H1 (cell line): ENCODE measurements at places on chromosomes 13 and 19. TPM values are rescaled to one million over a fixed set of nuclear protein-coding genes. Genes with fewer than 3 reads are reported as not detected.

- DNase-seq = no peak
Measured at GRCh38 chr13:50123515-50123861, 108.2 kb downstream of the KCNRG start.

- DNase-seq = no peak
Measured at GRCh38 chr19:1924320-1924961, 16.5 kb upstream of the CSNK1G2 start.

DNA sequence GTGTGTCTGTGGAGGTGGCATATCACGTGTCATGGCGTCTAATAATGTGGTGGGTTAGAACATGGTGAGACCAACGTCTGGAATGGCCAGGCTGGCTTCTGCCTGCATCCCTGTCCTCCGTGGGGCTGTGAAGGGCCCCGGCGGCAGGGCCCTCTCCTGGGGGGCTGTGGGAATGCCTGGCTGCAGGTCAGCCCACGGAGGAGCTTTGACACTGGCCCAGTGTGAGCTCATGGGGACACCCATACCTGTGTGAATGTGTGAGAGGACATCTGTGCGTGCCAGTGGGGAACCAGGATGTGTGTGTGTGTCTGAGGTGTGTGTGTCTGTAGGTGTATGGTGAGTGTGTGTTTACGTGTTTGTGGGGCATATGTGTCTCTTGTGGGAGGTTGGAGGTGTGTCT is 300.1 kb downstream of the TEX29 start:
- no peak for DNase-seq

- no peak for DNase-seq
Measured at GRCh38 chr13:108270442-108270841, 924 bp downstream of the TNFSF13B start.

DNA sequence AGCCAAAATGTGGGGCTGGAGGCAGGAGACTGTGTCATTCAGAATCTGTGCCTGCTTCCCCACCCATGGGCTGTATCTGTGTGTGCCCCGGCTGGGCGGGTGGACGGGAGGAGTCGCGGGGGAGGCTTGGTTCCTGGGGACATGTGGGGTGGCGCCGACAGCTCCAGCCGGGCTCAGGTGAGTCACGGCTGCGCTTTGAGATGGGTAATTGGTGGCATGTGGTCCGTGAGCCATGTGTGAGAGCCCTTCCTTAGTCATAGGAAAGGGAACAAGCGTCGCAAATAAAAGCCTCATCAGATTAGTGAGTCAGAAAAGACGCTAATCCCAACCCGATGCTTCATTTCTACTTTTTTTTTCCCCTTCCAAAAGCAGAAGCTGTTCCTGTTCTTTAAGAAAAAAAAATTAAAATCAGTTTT is 118.6 kb upstream of the ZNF536 start:
- DNase-seq = no peak

- no peak for DNase-seq
Measured at GRCh38 chr13:31009166-31009565, 76.7 kb downstream of the TEX26 start.

DNA sequence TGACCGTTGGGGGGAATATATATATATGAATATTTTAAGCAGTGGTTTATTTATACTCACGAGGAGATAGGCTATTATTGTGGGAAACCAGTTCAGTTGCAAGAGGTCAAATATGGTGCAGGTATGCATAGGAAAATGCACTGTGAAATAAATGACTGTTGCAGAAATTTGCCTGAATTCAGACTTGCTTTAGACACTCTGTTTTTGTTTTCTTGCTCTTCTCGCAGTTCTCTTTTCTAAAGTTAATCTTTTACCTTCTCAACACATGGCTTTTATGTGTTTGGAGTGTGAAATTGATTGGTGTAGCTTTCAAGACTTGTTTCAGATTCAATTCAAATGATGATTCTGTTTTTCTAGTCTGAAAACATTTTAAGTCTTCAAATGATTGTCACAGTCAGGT is 109.7 kb downstream of the LRCH1 start:
- no peak for DNase-seq

GRCh38 chr13:36706755-36707154 is 32.9 kb downstream of the SERTM1 start:
- DNase-seq = no peak

GRCh38 chr13:31328549-31329235 is 128.9 kb downstream of the B3GLCT start:
- DNase-seq = no peak

- DNase-seq = no peak
Measured at GRCh38 chr19:16338470-16339360, 14.1 kb downstream of the KLF2 start.

GRCh38 chr13:112892426-112893206 is 76.4 kb upstream of the MCF2L start:
- peak; percentile 73 for DNase-seq

Gene ZNF563
- total RNA-seq = 2.3 and 3.0 TPM in 2 replicates

Gene ZNF20
- 7.4 and 9.0 TPM in 2 replicates for total RNA-seq

Gene FAM124A
- total RNA-seq = 47.1 and 49.9 TPM in 2 replicates

Gene SELENOV
- total RNA-seq = 8.4 and 11.0 TPM in 2 replicates

Gene ICAM4
- 1.3 and 1.5 TPM in 2 replicates for total RNA-seq

Gene MAMSTR
- total RNA-seq = 2.0 and 2.9 TPM in 2 replicates

Gene ZNF547
- total RNA-seq = 2.0 and 2.1 TPM in 2 replicates
